NCI-H1092 treated with DMSO at 0.1 percent for 48 hours (cell line): ENCODE measurements at places on chromosomes 7 and 10.

- no peak for DNase-seq
Measured at GRCh38 chr10:62031507-62031906, 130.0 kb downstream of the ARID5B start.

- no peak for DNase-seq
Measured at GRCh38 chr7:133016604-133017003, 65.3 kb downstream of the CHCHD3 start.

GRCh38 chr7:8201846-8202441 is 60.0 kb downstream of the ICA1 start:
- DNase-seq: no peak

- peak; percentile 72 for DNase-seq
Measured at GRCh38 chr10:68471586-68472408, at the start of gene DNA2. Gene DNA2, minus strand, starts transcription at chr10:68471973. Its CDS starts 109 bp downstream, at chr10:68471864.

- no peak for DNase-seq
Measured at GRCh38 chr10:44385026-44385695, at the start of gene CXCL12. Gene CXCL12, minus strand, starts transcription at chr10:44385097. Its CDS starts 92 bp downstream, at chr10:44385005.

GRCh38 chr7:24722386-24723177 is 34.7 kb downstream of the GSDME start:
- DNase-seq: peak; percentile 36

GRCh38 chr10:96017191-96017687 is 26.1 kb upstream of the CCNJ start:
- peak; percentile 44 for DNase-seq

DNA sequence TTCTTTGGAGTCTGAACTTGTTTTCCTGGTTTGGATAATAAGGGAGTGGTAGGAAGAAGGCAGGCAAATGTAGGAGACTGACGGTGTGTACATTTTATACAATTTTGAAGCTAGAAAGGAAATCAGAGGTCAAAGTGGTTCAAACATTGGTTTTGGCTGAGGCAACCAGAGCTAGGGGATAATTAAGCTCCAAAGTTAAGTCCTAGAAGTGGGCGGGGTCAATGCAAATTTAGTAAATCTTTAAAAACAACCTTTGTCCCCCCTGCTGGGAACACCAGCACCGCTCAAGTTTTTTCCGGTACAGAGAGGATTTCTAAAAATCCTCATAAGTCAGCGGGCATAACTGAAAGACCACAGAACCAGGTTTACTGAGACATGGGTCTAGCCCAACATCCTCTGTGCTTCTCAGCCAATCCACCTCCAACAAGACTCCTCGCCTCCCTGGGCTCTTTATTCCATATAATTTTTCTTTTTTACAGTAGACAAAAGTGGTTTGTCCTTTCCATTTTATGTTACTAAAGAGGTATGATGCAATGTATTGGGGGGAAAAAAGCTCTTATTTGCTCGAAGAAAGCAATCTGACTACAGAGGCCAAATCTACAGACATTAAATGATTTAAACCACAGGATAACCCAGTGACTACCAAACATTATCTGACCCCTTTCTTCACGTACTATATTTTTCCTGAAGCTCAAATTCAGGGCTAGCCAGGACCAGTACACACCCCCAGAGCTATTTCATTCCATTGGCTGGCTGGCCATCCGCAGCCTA is 1.6 kb downstream of the GLUD1 start:
- peak; percentile 4 for DNase-seq

DNA sequence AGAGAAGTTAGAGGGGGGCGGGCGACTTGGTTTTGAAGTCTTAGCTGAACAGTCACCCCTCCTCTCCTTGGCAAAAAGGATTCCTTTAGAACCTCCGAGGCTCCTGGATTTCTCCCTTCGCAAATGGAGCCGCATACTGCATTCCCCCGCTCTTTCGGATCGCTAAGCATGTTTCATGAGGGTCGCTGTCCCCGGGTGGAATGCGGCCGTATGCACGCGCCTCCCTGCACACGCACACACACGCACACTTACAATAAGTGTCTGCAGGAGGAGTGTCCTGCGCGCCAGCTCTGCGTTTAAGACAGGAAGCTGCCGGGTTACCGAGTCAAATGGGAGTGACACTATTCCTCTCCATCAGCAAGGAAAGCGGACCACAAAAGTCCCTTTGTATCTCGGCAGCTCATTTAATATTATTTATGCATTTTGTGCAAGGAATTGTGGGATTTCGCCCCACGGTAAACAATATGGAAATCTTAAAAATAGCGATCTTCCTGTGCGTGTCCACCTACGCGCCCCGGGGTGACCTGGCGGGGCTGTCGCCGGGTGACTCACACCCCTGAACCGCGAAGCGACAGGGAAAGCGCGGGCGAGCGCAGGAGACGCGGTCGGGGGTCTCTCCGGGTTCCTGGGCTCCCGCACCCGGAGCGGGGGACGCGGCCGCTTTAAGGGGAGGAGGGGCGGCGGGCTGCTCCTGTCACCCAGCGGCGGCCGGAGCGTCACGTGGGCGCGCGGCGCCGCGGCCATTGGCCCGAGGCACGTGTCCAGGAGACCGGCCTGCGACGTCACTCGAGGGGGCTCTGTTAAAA is 988 bp upstream of the EN2 start:
- DNase-seq: peak; percentile 89

GRCh38 chr10:79293841-79294581 is 53.3 kb upstream of the PPIF start:
- no peak for DNase-seq

DNA sequence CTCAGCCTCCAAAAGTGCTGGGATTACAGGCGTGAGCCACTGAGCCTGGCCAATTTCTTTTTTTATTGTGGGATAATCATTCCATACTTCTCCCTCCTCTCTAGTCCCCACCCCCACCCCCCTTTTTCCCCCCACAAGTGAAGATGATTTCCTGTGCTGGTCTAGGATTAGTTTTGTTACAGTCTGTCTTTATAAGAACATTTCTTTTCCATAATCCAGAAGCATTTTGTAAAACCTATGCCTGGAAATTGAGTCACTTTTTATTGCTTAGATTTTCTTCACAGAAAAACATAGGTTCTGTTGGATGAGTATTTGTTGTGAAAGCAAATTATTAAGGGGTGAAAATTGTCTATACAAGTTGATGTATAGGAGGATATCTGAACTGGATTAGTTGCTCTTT is 98.9 kb downstream of the KAT6B start:
- no peak for DNase-seq

DNA sequence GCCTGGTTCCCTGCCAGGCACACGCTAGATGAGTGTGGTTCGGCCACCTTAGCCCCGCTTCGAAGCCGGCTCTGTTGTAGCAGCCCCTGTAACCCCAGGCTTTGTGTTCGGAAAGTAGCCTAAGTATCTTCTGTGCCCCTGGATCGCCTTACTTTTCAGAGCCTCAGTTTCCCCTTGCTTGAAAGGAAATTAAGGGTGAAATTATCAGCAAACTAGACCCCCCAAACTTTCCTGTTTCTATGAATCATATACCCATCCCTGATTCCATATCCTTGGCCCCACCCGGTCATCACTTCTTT is 312 bp downstream of the PDCD11 start:
- DNase-seq: no peak

- DNase-seq: peak; percentile 50
Measured at GRCh38 chr10:50740293-50740648, 535 bp downstream of the ASAH2B start.

- no peak for DNase-seq
Measured at GRCh38 chr10:103202319-103202718, 9.2 kb upstream of the NT5C2 start.

- DNase-seq: no peak
Measured at GRCh38 chr7:148437043-148437442, 153.5 kb upstream of the C7orf33 start.

- DNase-seq: no peak
Measured at GRCh38 chr7:140212100-140212881, 35.5 kb upstream of the KDM7A start.

DNA sequence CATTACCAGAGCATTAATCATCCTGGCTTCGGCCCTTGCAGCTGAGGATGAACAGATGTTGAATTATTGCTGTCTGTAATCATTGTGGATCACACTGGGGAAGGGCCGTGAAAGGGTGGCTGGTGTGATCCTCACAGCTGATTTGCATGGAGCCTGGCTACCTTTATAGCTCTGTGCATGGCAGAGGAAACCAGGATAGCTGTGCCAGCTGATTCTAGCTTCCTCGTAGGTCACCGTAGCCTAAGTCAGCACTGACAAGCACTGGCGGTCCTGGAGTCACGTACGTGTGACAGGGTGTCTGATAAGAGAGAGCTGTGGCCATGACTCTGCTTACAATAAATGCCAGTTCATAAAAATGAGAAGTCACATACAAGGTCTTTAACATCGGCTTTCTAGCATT is 76.5 kb downstream of the INSYN2A start:
- DNase-seq: no peak

DNA sequence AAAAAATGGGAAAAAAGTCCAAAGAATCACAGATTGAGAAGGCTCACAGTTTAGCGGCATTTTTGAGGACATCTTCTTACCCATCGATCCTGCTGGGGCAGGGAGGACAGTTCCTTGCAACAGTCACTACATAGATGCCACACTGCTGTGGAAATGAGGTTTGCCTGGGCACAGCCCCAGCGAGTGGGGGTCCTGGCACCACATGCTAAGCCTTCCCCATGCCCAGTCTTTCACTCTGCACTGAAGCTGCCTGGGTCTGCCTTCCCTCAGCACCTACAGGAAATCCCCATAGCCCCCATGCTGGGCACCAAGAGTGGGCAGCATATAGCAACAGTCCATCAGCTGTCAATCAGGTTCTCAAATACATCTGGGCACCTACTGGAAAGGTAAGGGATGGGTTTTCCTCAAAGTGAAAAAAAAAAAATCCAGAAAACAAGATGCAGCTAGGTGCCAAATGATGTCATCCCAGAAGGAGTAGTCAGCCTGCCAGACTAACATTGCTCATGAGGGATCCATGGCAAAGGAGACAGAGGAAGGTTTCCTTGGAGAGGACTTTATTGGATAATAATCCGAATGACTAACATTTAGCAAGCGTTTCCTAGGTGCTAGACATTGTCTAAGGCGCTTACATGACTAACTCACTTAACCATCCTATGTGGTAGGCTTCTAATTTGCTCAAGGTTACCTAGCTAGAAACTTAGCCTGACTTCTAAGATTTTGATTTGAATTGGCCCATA is 125.7 kb upstream of the CXCL12 start:
- DNase-seq: no peak

GRCh38 chr7:37290731-37291130 is 157.9 kb downstream of the ELMO1 start:
- no peak for DNase-seq

- peak; percentile 0 for DNase-seq
Measured at GRCh38 chr10:104406715-104407650, 53.4 kb downstream of the CFAP58 start.
